ENCODE measurements at places on chromosomes 3 and 15.

DNA sequence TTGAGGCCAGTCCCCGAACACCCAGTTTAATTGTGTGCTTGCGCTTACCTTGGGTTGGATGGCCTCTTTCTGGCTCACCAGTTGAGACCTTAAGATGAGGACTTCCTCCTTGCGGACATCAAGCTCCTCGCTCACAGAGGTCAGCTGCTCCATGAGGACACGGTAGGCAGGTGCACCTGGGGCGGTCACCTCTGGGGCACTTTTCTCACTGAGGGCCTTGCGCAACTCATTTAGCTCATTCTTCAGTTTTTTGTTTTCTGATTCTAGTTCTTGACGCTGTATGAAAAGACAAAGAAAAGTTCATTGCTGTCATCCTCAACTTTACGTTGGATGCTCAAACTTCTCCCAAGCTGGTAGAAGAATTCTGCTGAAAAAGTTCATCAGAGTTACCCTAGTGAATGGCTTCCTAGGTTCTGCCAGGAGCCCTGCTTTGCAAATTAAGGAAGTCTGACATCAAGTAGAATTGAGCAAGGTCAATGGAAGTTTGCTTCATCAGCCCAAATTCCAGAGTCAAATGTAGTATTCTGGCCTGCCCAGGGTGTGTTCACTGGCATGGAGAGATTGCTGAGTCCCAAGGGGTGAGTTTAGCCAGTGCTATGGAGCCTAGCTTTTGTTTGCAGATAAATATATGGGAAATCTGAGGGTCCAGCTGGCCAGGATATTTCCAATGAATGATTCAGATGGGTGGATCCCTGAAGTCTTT, 55.8 kb upstream of the MYO5C start:
- no peaks in the 10 kb centered on the region for H3K4me1 ChIP-seq
- no peak for DNase-seq
- no peak overlapping the region for H3K27ac ChIP-seq

- no peak for DNase-seq
- H3K27me3 ChIP-seq = no peaks in the 10 kb centered on the region
- no peak overlapping the region for H3K27ac ChIP-seq
These were observed 529.9 kb upstream of the ROBO1 start for GRCh38 chr3:80297720-80298119.

DNA sequence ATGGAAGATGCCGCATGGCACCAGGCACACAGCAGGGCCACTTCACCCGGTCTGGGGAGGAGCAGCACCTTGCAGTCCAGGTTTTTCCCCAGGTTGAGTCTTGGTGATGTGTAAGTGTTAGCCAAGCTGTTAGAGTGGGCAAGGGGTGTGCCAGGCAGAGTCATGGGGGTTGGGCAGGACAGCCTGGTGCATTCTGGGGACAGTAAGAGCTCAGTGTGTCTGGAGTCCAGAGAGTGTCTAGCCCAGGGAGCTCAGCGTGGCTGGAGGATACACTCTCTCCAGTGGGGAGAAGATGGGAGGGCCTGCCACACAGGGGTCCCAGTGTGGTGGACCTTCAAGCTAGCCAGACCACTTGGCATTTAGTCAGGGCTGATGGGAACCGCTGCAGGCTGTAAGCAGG, 87.4 kb downstream of the AAGAB start:
- no peak for DNase-seq
- H3K36me3 ChIP-seq = peaks cover 39% of the 10 kb centered on the region
- no peak overlapping the region for H3K27ac ChIP-seq
- H3K4me1 ChIP-seq = peaks cover 3% of the 10 kb centered on the region
- H3K4me3 ChIP-seq = no peak overlapping the region

GRCh38 chr3:180447136-180447535, 154.8 kb upstream of the TTC14 start:
- no peaks in the 10 kb centered on the region for H3K4me1 ChIP-seq
- H3K36me3 ChIP-seq = no peaks in the 10 kb centered on the region
- DNase-seq = no peak
- H3K27ac ChIP-seq = no peak overlapping the region
- no peak overlapping the region for H3K4me3 ChIP-seq
- no peaks in the 10 kb centered on the region for H3K27me3 ChIP-seq

- H3K27me3 ChIP-seq = no peaks in the 10 kb centered on the region
- H3K27ac ChIP-seq = no peak overlapping the region
- H3K4me3 ChIP-seq = no peak overlapping the region
These were observed 31.4 kb upstream of the TBL1XR1 start for GRCh38 chr3:177228601-177229190.

DNA sequence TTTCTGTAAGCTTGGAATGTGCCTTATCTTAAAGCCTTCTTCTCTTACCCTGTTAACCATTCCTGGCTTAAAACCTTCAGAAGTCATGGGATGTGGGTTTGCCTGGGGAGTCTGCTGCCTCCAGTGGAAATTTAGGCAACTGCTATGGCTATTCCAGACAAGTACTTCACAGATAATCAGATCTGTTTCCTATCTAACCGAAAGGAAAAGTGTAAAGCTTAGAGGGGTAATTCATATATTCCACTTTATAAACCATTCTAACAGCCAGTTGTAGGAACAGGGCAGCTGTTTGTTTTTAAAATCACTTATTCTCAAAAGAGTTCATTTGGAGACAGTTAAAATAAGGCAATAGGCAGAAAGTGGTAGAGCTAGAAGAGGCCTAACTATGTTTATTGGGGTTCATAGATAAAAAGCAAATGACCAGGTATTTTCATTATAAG, 219.9 kb downstream of the TCF12 start:
- no peaks in the 10 kb centered on the region for H3K27me3 ChIP-seq
- no peak overlapping the region for H3K27ac ChIP-seq
- H3K4me3 ChIP-seq = no peak overlapping the region
- H3K36me3 ChIP-seq = no peaks in the 10 kb centered on the region
- DNase-seq = no peak
- H3K4me1 ChIP-seq = peaks cover 18% of the 10 kb centered on the region

DNA sequence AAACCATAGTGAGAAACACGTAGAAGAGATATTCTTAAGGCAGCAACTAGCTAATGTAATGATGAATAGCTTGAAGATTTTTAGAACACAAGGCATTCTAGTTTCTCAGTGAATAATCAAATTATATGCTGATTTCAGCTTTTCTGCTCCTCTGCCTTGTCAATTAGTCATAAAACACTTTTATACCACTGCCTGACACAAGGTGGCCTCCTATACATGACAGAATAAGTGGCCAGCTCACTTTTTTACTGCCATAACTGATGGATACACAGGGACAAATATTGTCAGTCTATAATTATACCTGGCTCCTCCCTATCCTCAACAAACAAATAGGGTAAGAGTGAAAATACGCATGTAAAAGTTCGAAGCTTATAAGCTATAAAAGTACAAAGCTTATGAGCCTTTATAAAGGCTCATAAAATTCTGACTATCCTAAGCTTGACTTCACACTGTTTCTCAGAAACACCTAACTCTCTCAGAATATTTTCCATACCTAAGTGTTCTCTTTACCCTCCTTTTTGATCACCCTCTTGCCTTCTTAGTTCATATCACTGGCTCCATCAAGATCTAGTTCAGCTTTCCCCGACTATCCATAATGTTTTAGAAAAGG, 81.6 kb downstream of the HERC1 start:
- no peak for DNase-seq
- no peak overlapping the region for H3K4me3 ChIP-seq
- no peaks in the 10 kb centered on the region for H3K27me3 ChIP-seq
- no peaks in the 10 kb centered on the region for H3K4me1 ChIP-seq
